Left colon (tissue), 2 donors: ENCODE measurements at places on chromosomes 2 and 18. TPM values are rescaled to one million over a fixed set of nuclear protein-coding genes. Genes with fewer than 3 reads are reported as not detected.

DNA sequence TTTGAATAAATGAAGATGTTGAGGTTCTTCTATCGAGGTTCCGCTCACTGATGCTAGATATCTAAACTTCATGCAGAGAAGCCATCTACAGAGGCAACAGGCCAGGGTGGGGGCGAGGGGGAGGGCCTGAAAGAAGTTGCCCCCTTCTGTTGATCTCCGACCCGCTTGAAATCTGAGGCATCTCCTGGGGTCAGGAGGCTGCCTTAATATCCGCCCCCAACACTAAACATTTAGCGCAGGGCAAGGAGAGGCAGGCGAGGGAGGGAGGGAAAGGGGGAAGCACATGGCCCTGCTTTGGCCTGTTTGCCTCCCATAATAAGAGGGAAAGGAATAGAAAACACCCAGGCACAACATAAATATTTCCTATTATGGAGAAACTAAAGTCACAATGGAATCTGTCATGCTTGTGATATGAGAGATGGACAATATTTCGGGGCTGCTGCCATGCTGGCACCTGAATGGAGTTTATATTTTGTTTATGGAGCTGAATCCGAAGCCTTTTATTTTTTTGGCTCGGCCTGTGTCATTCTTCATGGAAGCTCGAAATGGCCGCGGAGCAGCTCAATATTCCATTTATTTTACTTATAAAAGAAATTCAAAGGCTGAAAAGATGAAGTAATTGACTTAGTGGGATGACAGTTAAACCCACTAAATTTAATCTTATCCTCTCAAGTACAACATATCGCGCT, 221.1 kb downstream of the INSIG2 start:
- no peak for DNase-seq

GRCh38 chr18:2706903-2707302, 51.4 kb downstream of the SMCHD1 start:
- no peak for DNase-seq

- DNase-seq = no peak
These were observed 9.7 kb downstream of the SMAD7 start for GRCh38 chr18:48940854-48941611.

GRCh38 chr2:11480406-11480805, 14.4 kb upstream of the E2F6 start:
- DNase-seq = no peak

The PARD3B gene
- total RNA-seq = 30.5 TPM

The RESP18 gene
- not detected for total RNA-seq

The MTA3 gene
- 47.4 TPM for total RNA-seq

The AMMECR1L gene
- 13.8 TPM for total RNA-seq

The COLEC11 gene
- 1.2 TPM for total RNA-seq

The TMEM169 gene
- total RNA-seq = 0.22 TPM
